ENCODE measurements at places on chromosomes 11 and 22.
A peak's percentile ranks its signal among the peaks of the same experiment; 100 is the strongest.

DNA sequence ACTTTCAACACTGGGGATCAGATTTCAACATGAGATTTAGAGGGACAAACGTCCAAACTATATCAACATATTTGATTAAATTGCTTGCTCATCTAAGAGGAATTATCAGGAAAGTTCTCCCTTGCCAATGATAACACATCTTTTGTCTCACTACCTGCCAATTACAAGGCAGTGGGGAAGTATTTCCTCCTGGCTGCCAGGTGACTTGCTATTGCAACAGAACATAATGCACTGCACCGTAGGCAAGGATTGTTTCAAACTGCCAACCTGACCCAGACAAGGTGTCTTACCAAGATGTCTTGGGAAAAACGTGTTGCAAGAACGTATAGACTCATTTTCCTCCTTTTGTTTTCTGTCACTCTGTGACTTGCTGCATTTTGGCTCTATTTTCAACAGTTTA is 711.6 kb downstream of the METTL15 start:
- DNase-seq: no peak

- no peak for DNase-seq
These were observed 3.6 kb upstream of the OR51L1 start for GRCh38 chr11:4991060-4991459.

DNA sequence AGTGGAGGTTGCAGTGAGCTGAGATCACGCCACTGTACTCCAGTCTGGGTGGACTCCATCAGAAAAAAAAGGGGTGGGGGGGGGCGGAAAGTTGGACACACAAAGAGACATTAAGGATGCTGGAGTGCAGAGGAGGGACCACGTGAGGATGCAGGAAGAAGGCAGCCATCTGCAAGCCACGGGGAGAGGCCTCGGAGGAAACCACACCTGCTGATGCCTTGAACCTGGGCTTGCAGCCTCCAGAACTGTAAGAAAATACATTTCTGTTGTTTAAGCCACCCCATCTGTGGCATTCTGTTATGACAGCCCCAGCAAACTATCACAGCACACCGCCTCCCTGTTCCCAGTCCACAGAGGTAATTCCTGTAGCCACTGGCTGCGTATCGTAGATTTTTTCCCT is 9.2 kb upstream of the STIP1 start:
- DNase-seq: no peak

DNA sequence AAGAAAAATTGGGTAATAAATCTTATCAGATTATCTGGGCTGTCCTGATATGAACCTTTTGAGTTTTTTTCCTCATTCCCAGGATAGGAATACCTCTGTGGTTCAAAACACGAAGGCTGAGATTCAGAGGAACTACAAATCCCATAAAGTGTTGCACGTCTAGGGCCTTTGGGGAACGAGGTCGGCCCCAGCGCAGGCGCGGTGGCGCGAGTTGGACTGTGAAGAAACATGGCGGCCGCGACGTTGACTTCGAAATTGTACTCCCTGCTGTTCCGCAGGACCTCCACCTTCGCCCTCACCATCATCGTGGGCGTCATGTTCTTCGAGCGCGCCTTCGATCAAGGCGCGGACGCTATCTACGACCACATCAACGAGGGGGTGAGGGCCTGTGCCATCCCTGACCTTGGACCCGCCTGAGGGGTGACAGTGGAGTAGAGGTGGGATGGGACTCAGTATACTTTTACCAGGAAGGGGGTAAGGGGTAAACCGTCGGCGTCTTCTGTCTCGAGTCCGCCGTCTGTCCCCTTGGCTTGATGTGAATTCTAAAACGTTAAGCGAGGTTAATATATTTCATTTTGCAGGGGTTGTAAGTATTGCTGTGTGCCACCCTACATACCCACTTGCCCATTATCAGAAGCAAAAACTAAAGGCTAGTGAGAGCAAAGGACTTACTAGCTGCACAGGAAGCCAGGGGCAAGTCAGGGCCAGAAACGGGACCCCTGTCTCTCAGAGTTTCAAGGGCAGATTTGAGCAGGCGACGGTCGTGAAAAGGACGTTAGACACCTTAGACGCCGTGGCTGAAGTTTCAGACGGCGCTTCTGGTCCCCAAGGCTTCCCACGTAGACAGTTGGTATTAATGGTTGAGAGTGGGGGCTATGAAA is at the start of gene UQCR10:
UQCR10 (plus strand) TSS at position 199 of the 881 bp plus-strand sequence; CDS start at position 229, 30 bp downstream.
- DNase-seq: peak; percentile 81
